Fibroblast of skin of right quadriceps (primary cell): ENCODE measurements at places on chromosomes 16 and 17.

- DNase-seq: no peak
Observed at GRCh38 chr17:19714542-19715411, 1.6 kb downstream of the SLC47A2 start.

- no peak for DNase-seq
Observed at GRCh38 chr17:36460265-36460937, 26.1 kb upstream of the ZNHIT3 start.

DNA sequence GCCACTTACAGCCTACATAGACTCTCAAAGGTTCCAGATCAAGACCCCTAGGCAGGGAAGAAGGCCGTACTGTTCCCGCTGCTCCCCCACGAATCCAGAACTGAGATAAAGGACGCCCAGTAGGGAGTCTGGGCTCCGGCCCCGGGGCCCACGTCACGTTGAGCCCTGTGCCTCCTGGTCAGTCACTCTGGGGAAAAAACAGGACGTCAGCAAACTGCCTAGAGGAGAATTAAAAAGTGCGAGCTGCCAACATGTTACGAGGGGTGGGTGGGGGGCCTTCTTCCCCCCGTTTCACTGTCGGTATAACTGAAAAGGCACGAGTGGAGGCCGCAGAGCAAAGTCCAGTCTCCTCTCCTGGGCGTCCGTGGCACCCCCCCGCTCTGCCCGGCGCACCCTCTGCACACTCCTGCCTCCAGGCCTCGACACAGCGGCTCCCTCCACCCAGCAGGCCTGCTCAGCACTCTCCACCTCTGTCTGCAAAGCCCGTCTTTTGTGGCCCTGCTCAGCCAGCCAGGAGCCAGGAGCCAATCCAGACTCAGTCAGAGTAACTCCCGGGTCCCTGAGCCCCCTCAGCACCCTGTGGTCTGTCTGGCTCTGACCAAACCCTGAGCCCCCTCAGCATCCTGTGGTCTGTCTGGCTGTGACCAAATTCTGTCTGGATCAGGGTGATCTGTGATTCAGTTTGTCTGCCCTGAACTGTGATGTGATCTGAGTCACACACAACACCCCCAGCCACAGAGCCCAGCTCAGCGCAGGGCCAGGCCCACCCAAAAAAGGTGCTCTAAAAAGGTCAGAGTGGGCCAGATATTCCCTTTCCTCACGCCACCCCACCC is 6.2 kb downstream of the ITGAE start:
- peak; percentile 72 for DNase-seq

DNA sequence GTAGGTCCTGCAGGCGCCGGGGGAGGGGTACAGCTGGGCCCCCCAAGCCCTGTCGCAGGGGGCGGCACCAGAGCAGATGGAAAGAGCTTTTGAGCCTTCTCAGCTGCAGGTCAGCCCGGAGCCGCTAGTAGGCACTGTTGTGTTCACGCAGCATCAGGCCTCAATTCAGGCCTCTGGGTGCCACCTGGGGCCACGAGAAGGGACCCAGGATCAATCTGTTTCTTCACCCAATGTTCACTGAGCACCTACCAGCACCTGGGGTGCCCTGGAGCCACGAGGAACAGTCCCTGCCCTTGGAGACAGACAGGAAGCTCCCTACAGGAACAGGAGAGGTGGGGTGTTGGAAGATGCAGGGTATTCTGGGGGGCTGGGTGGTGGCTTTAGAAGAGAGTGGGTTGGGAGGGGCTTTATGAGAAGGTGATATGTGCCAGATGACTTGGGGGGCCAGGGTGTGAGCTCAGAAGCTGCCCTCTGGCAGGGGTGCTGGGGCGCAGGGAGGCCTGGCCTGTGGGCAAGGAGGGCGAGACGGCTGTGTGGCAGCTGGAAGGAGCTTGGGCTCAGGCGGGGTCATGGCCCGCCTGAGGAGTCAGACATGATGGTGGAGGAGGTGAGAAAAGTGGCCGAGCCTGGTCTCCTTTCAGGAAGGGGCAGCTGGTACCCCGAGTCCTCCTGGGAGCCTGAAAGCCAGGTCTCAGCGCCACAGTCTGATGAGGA is 121.9 kb upstream of the GSE1 start:
- no peak for DNase-seq

DNA sequence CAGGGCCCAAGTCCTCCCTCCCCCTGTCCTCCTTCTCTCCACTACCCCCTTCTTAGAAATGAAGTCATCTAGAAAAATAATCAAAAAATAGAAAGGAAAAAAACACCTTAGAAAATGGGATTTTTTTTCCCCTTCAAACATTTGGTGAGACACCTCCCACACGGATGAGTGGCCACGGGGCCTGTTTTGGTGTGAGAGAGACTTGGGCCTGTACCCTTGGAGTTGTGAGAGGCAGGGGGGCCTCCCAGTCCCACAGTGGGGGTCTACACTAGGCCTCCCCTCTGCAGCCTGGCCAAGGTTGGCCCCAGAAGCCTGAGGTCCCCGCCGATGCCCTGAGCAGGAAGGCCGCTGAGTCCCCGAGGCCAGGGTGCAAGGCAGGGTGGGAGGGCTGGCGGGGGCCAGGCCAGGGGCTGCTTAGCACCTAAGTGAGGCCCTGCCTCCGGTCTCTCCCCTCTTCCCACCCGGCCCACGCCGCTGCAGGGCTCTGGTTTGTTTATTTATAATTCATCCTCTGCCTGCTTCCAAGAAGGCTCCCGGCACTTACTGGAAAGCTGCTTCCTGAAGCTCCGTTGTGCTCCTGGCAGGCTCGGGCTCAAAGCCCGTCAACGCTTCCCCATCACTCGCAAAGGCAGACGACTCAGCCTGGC is 26.4 kb downstream of the NPTX1 start:
- DNase-seq: no peak

DNA sequence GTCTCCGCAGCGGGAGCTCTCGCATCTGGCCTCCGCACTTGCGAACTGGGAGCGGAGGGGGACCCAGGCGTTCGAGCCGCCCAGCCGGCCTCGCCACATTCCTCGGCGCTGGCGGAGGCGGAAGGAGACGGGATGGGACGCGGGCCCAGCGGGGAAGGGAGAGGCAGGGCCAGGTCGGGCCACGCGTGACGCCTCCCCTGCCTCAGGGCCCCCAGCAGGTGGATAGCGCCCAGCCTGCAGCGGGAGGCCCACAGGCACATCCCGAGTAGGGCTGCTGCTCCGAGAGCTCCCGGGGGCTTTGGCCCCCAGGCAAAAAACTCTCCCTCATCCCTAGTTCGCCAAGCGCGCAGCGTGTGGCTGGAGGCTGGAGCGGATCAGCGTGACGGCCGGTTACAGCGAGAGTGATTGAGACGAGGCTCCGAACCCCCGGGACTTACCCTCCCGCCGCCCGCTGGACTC is 800 bp downstream of the PLEKHH3 start:
- DNase-seq: peak; percentile 36

DNA sequence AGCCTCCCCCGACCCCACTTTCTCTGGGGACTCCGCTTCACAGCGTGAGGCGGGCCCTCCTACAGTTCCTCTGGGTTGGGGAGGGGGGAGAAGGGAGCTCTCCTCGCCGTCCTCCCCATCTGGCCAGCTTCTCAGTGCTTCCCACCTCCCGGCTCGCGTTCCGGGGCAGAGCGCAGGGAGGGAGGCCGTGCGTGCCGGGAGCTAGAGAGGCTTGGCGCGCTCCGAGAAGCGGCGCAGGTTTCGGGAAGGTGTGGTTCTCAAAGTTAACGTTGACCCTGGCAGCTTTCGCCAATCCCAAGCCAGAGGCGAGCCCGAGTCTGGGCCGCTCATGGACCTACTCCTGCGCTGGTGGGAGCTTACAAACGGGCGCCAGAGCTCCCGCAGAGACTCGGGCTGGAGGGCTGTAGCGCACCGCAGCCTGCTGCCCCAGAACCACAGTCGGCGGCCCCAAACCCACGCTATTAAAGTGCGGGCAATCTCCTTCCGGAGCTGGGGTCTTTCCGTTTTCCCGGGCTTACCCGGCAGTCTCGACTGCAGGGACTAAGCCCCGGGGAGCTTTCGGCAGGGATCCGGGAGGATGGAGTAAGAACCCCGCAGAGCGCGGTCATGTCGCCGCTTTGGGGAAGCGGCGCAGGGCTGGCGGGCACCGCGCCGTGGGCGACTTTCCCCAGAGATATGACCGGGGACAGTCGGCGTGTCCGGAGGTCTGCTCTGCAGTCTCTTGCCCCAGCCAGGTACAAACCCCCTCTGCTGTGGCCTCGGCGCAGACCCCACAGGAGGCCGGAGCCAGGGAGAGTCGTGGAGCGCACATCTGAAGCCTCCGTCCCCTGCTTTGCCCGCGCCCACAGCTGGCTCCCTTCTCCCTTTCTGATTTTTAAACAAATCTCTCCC is 787 bp downstream of the CDH11 start:
- peak; percentile 29 for DNase-seq

- no peak for DNase-seq
Observed at GRCh38 chr16:78579020-78579419, 479.6 kb downstream of the WWOX start.

- DNase-seq: peak; percentile 69
Observed at GRCh38 chr17:72602517-72603419, 481.9 kb downstream of the SOX9 start.

- DNase-seq: peak; percentile 49
Observed at GRCh38 chr17:31274252-31274651, 22.8 kb downstream of the OMG start.

DNA sequence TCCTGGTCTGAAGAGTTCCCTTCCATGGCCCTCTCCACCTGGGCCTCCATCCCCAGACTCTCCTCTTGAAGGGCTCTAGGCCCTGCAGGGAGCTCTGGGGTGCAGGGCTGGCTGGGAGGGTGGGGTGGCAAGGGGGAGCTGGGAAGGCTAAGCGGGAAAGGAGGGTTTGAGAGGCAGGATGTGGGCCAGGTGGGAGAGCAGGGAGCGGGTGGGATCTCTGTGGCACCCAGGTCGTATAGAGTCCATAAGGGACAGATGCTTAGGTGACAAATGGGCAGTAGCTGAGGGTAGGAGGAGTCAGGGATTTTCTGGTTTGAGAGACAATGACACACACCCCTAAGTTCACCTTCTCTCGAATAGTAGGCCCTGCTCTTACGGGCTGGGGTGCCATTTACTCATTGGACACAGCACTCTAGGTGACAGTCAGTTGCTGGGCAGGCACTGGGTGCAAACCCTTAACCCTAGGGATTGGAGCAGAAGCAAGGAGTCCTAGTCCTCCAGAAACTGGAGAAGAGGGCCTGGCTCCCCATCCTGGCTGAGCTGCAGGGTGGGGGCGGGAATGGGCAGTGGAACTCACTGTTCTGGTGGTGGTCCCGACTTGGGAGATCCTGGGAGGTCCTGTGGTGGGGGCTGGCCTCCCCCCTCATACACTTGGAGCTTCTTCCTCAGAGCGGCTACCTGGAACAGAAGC is 15.3 kb downstream of the KIF18B start:
- DNase-seq: no peak

DNA sequence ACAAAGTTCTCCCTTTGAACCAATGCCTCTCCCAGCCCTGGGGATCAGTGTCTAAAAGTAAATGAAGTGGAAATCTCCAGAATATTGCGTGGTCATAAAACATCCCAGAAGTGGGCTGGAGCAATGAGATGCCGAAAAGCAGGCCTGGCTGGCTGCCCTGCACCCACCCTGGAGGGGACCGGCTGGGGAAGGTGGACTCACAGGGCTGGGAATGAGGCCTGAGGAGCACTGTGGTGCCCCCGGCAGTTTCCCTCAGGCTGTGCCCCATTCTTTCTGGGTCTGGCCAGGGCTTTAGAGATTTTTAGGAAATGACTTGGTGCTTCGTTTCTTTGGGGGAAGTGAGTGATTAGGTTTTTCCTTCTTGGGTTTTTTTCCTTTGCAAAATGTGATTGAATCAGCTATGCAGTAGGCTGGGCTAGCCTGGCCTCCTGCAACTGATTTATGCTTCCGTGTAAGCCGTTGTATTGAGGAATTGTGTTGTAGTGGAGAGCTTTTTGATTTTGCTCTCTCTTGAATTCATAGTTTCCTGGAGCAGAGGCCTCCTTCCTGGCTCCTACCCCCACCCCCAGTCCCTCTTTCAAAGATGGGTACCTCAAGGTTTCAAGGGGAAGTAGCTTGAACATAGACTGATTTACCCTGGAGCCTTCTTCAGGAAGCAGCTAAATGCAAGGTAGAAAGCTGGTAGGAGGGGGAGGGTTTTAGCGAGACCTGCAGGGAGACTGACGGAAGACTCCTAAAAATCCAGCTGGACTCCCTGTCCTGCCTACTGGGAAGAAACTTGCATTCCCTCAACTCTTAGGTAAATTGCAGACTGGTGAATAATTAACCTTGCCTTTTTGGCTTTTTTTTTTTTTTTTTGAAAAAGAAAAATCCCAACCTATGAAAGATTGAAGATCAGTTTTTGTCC is 170.2 kb downstream of the RAB11FIP4 start:
- DNase-seq: peak; percentile 69

GRCh38 chr16:13176711-13177110 is 275.3 kb downstream of the SHISA9 start:
- DNase-seq: no peak

GRCh38 chr16:57770361-57770760 is 31.9 kb downstream of the KIFC3 start:
- no peak for DNase-seq

DNA sequence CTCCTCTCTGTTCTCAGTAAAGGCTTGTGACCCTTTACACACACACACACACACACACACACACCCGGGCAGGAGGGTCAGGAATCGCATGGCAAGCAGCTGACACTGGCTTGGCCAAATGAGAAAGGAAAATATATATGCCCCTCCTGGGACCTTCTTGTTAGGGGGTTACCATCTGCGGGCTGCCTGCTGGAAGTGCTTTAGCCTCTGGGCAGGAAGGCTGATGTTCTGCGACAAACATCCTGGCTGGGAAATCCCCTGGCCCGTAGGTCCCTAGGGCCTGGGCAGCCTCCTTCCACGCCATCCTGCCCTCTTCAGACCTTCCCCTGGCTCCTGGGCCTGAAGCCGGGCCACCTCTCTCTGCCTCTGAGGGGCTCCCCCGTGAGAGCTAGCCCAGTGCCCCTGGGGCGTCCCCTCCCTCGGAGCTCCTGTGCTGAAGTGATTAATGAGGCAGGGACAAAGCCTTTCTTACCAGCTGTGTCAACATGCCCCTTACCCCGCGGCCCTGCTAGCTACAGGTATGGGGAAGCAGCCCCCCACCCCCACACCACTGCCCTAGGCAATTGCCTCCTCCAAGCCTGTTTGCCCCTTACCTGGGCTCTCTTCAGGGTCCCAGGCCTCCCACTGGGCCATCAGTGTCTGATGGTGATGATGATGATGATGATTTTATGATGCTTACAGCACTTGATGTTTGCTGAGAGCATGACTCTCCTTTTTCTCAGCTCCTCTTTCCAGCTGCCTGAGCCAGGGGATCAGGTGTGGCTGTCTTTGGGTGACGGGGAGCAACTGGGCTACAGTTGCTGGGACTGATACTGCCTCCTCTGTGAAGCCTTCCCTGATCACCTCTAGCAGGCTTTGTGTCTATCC is 32.8 kb upstream of the ETV4 start:
- DNase-seq: peak; percentile 47
